Suppressor macrophage (primary cell): ENCODE measurements at places on chromosomes 6 and 20.
A peak's percentile ranks its signal among the peaks of the same experiment; 100 is the strongest.

GRCh38 chr6:3911614-3912336 is 62.6 kb downstream of the FAM50B start:
- no peak for DNase-seq

GRCh38 chr6:104689551-104690205 is 170.0 kb downstream of the HACE1 start:
- no peak for DNase-seq

DNA sequence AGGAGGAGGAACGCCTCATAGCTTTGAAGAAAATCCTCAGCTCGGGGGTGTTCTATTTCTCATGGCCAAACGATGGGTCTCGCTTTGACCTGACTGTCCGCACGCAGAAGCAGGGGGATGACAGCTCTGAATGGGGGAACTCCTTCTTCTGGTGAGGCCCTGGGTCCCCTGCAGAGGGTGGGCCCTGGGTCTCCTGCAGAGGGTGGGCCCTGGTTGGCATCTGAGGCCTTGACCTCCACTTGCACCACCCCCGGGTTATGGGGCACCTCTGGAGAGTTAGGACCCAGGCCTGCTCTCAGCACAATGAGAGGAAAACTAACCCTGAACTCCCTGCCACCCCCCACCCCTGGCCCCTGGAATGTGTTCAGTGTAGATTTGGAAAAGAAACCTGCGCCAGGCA is 47.2 kb downstream of the SYNJ2 start:
- no peak for DNase-seq

DNA sequence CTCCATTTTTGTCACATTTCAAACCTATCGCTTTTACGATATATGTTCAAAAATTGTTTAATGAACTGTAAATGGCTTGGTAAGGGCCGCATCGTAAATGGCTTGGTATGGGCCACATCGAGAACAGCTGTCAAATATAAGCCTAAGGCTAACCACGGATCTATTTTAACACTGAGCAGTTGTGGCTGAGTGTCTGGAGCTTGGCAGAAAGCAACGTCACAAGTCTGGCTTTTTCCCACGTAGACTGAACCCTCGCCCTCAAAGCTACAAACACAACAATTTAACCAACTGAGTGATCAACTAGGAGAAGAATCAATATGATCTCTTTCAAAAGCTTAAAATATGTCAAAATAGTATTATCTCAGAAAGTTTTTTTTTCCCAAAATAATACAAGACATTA is 71.4 kb upstream of the PRSS16 start:
- DNase-seq = no peak

DNA sequence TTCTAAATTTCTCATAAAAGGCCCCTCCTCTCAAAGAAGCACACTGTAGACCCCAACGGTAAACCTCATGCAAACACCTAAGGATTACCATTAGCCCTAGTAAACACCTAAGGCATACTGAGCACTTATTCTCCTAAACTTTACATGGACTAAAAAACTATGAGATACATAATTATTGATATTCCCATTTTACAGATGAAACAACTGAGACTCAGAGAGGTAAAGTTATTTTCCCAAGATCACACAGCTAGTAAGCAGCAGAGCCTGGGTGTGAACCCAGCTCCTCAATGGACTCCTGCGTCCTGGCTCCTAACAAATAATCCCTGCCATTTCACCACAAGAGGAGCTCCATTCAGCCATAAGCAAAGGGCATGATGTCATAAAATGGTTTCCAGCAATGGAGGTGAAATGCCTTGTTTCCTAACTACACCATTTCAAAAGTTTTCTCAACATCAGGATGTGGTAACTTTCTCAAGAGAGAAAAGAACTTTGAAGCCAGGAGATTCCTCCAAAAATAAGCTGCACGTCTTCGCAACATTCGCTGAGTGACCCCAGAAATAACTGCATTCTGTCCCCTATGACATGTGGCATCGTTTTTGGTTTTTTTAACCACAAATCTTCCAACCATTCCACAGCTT is 4.1 kb downstream of the ATP9A start:
- DNase-seq = no peak

- no peak for DNase-seq
Observed at GRCh38 chr20:38649275-38649891, 47.8 kb downstream of the ARHGAP40 start.

GRCh38 chr6:130069485-130069884 is 51.1 kb downstream of the L3MBTL3 start:
- no peak for DNase-seq

GRCh38 chr6:81966968-81967367 is 214.5 kb upstream of the TENT5A start:
- DNase-seq = no peak

DNA sequence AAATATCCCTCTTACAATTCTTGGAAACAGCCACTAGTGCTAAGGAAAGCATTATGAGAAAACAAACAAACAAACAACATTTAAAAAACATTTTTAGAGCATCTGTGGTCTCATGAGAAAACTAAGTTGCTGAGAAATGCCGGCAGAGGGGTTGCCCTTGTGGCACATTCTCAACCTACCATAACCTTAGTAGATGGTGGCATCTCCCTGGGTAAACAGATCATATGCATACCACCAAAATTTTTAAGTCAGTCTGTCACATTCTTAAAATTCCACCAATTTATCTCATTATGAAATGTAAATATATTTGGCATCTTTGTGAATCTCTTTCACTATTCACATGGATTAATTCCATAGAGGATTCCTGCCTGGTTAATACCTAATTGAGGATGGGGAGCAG is 575.7 kb upstream of the MARCKS start:
- DNase-seq = no peak

DNA sequence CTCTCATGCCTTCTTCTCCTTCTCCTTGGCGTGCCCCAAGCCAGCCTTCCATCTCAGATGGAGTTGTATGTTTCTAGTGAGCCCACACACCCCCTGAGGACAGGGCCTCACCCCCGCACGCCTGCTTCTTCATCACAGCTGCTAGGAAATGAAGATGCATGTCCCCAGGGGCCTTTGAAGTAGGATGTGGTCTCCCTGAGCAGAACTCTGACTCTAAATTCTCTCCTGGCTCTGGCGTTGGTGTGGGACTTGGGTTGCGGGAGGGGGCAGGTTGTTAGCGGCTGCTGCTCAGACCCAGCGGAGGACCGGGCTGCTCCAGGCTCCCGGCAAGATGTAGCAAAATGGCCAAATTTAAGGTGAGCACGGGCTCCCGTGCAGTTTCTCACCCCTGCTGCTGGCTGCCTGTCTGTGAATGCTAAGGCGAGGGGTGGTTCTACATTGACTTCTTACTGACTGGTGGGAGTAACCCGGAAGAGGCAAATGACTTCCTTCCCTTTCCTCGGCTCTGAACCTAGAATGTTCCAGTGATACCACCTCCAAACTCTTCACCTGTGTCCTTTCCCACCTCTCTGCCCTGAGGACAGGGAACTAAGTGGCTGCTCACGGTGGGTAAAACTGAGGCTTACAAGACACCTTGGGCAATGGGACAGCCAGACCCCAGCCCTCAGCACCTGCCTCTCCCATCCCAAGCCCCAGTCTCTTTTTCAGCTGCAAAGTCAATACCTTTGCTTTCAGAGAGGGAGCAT is 8.8 kb downstream of the SYNJ2 start:
- DNase-seq = no peak

DNA sequence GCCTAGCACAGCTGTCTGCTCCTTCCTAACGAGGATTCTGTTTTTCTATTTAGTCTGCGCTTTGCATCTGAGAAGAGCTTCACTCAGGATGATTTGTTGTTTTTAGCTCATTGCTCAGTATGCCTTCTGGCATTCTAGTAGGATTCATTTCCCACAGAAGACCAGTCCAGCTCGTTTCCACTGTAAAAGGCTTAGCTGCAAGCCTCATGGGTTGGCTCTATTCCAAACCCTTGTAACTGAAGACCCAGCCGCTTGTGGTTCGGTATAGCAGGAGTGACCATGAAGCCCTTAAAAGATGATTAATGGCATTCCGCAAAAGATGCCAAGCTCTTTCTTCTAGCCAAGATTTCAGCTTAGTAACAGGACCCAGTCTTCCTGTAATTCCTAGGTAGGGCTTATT is 7.2 kb downstream of the ADGRF1 start:
- DNase-seq = no peak

DNA sequence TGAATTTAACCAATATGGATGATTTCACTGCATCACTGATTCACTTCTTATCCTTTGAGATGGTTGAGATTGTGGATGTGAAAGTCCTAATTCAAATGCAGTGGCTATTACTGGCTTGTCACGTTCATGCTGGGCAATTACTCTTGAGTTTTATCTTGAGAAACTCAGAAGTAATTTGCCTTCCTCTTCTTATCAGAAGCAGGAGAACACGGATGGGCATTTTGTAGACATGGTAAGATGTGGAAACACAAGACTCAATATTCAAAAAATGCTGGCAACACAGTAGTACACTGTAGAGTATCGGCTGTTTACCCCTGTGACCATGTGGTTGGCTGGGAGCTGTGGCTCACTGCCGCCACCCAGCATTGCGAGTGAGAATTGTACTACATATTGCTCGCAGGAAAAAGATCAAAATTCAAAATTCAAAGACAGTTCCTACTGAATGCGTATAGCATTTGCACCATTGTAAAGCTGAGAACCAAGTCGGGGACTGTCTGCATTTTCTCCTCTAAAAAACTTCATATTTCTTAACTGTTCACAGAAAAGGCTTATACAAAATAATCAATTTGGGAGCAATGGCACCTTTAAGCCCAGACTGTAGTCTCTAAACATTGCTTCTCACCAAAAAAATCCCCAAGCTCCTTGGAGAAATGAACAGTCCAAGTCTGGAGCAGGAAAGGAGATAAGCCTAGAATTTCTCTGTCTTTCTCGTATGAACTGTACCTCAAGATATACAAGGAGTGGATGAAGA is 61.9 kb upstream of the ELOVL5 start:
- peak; percentile 69 for DNase-seq

DNA sequence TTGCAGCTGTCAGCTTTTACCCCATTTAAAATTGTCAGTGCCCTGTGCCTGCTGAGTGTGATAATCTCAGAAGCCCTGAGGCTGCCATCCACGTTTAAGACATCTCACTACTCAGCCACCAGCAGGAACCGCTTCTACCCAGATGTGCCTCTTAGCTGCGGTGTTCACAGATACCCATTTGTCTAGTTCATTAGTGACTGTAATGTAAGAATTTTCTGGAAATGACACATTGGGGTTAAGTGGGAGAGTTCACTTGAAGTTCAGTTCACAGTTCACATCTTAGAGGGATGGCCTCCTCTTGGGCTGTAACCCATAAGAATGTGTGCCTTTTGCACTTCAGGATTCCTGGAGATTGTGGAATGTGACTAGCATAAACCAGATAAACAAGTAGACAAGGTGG is 477.7 kb downstream of the BTBD3 start:
- no peak for DNase-seq

DNA sequence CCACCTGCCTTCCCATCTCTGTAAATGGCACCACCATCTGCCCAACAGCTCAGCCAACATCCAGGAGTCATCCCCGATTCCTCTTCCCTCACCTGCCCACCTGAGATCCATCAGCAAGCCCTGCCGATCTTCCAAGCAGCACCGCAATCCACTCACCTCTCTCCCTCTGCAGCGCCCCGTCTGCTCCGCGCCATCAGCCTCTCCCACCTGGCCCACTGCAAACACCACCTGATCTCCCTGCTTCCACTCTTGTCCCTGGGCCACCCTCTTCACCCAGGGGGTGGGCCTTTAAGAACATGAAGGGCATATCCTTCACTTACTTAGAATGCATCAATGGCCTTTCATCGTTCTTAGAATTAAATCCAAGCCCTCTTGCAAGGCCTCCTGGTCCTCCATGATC is 457.3 kb upstream of the SULF2 start:
- DNase-seq = no peak

DNA sequence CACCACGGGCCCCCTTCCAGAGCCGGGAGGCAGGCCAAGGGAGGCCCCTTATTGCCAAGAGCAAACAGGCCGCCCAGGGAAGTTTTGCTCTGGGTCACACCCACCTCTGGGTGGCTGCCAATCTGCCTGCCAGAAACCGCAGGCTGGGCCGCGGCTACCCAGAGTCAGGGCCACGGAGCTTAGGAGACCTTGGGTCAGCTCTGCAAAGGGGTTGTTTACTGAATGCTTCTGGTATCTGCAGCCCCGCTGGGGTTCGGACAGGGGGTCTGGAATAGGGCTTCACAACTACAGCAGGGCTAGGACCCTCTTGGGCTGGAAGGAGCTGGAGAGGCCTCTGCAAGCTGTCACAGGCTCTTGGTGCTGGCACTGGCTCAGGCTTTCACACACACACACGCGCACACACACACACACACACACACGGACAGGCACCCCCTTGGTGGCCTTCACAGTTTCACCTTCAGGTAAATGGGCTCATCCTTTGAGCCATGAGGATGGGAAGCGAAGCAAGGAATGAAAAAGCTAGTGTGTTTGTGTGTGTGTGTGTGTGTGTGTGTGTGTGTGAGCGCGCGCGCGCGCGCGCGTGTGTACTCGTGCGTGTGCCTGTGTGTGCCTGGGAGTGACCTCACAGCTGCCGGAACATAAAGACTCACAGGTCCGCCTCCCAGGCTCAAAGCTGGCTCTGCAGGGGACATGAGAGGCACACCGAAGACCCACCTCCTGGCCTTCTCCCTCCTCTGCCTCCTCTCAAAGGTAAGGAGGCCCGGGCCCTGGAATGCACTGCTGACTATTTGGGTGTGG is at the start of gene CCN5:
TSS of gene CCN5 (plus strand) at position 669 of the 798 bp plus-strand sequence. CDS start at position 691, 22 bp downstream.
- DNase-seq = peak; percentile 75

DNA sequence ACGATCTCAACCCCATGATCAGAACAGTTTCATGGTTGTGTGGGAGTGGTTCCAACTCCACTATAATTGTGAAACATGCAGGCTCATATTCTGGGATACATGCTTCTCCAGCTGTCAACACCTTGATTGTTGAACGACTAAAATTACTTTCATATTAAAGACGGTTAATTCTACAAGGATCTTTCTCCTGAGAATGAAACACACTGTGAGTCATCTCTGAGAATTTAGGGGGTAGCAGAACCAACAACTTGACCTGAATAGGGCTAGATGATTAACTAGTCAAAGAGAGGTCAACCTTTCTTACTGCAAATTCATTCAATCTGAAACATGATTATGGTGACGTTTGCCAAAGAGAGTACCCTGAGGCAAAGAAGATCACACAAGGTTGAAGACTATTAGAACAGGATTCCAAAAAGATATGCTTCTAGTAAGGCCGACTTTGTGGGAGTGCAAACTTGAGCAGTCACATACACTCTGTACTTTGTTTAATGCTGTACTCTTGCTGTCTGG is 175.2 kb upstream of the CITED2 start:
- DNase-seq = no peak

- DNase-seq = no peak
Observed at GRCh38 chr6:22424196-22424595, 127.4 kb upstream of the PRL start.

GRCh38 chr20:36200451-36200850 is 35.8 kb upstream of the AAR2 start:
- DNase-seq = no peak

GRCh38 chr6:63573899-63574553 is 1.7 kb downstream of the LOC128125822 start:
- peak; percentile 72 for DNase-seq
